Astrocyte of the cerebellum (primary cell): ENCODE measurements at places on chromosomes 12 and 14.

- DNase-seq, result no peak
Observed at GRCh38 chr14:106737021-106737420, 1210.6 kb downstream of the TMEM121 start.

GRCh38 chr14:38135106-38135867, 72.4 kb upstream of the SSTR1 start:
- no peak for DNase-seq

GRCh38 chr12:113232089-113232839, 11.0 kb downstream of the TPCN1 start:
- no peak for DNase-seq

- no peak for DNase-seq
Observed at GRCh38 chr14:76924371-76925096, 98.3 kb downstream of the LRRC74A start.

GRCh38 chr12:70815056-70815455, 105.5 kb downstream of the PTPRR start:
- no peak for DNase-seq

- no peak for DNase-seq
Observed at GRCh38 chr12:120194226-120194533, 335 bp downstream of the GCN1 start.

- no peak for DNase-seq
Observed at GRCh38 chr14:92577321-92577742, 63.8 kb downstream of the RIN3 start.

GRCh38 chr14:61652526-61653262, 42.6 kb upstream of the HIF1A start:
- DNase-seq, result no peak

GRCh38 chr12:63093711-63094110, 57.3 kb downstream of the AVPR1A start:
- DNase-seq, result no peak
